ENCODE measurements at places on chromosomes 5 and 9.

DNA sequence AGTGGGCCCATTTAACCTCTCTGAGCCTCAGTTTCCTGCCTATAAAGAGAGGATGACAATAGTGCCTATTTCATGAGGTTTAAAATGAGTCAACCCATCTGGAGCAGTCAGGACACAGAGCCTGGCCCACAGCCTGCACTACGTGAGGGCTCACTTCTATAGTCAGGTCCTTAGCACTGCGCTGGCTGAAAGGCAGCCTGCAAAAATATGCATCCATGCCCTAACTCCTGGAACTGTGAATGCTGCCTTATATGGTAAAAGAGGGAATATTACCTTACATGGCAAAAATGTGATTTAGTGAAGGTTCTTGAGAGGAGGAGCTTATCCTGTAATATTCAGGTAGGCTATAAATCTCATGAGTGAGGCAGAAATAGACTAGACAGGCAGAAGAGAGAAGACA, 98.5 kb downstream of the GABBR2 start:
- peak; percentile 7 for DNase-seq

GRCh38 chr9:124309667-124310084, 51.9 kb downstream of the NEK6 start:
- peak; percentile 91 for DNase-seq

GRCh38 chr9:74501570-74501969, 4.4 kb downstream of the RORB start:
- no peak for DNase-seq

- DNase-seq = no peak
Measured at GRCh38 chr5:124544366-124545055, 201.9 kb downstream of the ZNF608 start.

- DNase-seq = no peak
Measured at GRCh38 chr9:96137671-96138429, 164.1 kb downstream of the HSD17B3 start.

Data from skeletal muscle cell (primary cell).